ENCODE measurements at places on chromosomes 5 and 9.

DNA sequence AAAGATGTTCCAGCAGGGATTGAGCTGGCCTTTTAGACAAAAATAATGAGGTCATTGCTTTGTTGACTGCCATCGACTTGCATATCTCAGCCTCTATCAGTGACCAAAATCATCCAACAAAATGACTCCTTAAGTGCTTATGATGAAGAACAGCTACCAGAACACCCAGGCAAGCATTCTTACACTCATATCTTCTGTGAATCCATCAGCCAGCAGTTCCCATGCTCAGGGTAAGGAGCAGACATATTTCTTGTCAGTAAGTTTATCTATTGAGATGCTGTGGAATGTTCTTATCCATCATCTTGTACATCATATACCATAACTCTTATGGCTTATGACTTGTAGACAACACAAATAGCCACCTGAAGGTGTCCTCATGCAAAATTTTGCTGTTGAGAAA, 20.2 kb upstream of the SPDL1 start:
- DNase-seq: no peak

- no peak for DNase-seq
These were observed 121.5 kb upstream of the RAI14 start for GRCh38 chr5:34534523-34535103.

- DNase-seq: no peak
These were observed 4.3 kb downstream of the PRRC2B start for GRCh38 chr9:131398204-131398603.

GRCh38 chr5:53095217-53095616, 14.3 kb downstream of the MOCS2 start:
- DNase-seq: no peak

DNA sequence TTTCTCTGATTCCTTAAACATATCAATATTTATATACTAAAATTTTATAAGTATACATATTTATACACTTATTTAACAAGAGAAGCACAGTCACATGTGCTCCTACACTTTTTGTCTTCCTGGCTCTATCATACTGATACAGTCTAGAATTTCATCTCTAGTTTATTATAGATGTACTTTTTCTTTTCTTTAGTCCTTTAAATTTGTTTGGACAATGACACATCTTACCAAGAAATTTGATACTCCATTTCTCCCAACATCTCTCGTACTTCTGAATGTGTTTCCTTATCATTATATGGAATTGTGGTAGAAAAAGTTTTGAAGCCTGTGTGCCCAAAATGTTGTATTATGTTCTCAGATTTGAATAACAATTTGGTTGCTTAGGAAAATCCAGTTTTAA, 104.6 kb downstream of the DMRT2 start:
- no peak for DNase-seq

DNA sequence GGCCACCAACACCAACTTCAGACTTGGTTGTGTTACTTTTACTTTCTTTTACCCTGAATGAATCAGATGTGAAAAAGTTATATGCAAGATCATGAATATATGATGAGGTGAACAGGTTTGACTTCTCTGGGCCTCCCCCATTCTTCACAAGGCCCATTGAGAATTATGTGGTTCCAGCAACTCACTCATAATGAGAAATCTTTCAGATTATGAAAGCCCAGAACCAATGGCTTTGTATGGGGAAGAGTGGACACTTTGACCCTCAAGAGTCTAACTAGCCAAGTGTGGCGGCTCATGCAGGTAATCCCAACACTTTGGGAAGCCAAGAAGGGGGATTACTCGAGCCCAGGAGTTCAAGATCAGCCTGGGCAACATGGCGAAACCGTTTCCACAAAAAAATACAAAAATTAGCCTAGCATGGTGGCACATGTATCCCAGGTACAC, 16.1 kb upstream of the LNPEP start:
- DNase-seq: no peak

Data from NCI-H1048 (cell line).